ENCODE measurements at places on chromosomes 3 and 15. TPM values are rescaled to one million over a fixed set of nuclear protein-coding genes. Genes with fewer than 3 reads are reported as not detected.

The ZMYND10 gene
- 2.9 TPM for total RNA-seq

The B3GNT5 gene
- 0.36 TPM for total RNA-seq

The KCNMB3 gene
- 1.8 TPM for total RNA-seq

- no peaks in the 10 kb centered on the region for H3K36me3 ChIP-seq
- no peak overlapping the region for H3K4me3 ChIP-seq
- no peak overlapping the region for H3K27ac ChIP-seq
- H3K4me1 ChIP-seq: no peaks in the 10 kb centered on the region
- DNase-seq: no peak
Observed at GRCh38 chr3:142817897-142818296, 71.0 kb downstream of the PCOLCE2 start.

DNA sequence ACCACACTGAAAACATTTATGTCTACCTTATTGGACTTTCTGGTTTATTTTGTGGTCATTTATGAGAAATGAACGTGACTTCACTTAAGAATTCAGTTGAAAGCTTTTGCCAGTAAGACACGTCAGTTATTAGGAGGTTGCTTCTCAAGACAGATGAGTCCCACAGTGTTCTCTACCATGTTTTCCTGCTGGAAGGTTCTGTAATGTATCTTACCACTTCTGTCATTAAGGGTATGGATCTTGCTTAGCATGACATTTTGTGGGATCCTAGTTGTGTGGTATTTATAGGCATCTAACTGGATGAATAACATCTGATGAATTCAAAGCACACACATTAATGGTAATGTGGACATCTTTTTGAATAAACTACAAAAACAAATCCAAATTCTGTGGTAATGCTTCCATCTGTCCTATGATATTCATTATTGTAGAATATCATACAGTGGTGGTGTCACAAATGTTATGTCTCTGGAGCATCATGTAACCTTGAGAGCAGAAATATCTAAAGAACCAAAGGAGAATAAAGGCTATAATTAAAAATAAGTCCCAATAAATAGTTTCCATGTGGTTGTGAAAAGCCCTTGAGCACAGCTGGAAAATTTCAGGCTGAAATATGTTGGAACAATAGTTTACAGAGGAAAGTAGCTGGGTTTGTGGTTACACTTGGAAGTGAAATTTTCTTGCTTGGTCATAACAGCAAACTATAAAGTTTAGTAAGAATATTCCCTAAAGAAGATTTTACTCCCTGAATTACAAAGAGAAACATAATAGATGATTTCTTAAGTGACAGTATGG lies 61.5 kb downstream of the C3orf38 start:
- H3K4me1 ChIP-seq: no peaks in the 10 kb centered on the region
- H3K27ac ChIP-seq: no peak overlapping the region

- no peak overlapping the region for H3K27ac ChIP-seq
- DNase-seq: no peak
- H3K27me3 ChIP-seq: no peaks in the 10 kb centered on the region
- H3K4me1 ChIP-seq: no peaks in the 10 kb centered on the region
- no peaks in the 10 kb centered on the region for H3K36me3 ChIP-seq
- no peak overlapping the region for H3K4me3 ChIP-seq
Observed at GRCh38 chr3:114310695-114311094, 16.9 kb downstream of the TIGIT start.

DNA sequence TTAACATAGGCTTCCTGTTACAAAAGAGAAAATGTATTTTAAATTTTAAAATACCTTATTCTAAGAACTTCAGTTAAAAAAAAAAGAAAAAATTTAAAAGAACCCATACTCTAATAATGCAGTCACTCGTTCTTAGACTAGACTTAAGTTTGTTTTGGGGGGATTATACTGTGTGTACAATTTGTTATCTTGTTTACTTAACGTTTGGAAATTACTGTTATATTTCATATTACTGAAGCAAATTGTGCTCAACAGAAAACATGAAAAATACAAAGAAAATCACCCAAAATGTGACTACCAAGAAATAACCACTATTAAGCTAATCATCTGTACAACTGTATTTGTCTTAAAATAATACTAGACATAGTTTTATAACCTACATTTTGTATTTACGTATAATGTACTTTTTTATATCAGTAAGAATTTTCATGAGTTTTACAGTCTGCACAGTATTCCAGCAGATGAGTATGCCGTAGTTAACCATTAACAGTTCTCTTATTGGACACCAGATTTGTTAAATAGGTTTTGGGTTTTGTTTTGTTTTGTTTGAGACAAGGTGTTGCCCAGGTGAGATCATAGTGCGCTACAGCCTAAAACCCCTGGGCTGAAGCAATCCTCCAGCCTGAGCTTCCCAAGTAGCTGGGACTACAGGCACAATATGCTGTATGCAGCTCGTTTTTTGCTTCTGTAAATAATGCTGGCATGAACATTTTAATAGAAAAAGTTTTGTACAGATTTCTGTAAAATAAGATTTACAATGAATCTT lies 88.8 kb upstream of the CHD2 start:
- H3K27me3 ChIP-seq: no peaks in the 10 kb centered on the region
- DNase-seq: no peak
- H3K4me1 ChIP-seq: peaks cover 28% of the 10 kb centered on the region
- no peaks in the 10 kb centered on the region for H3K36me3 ChIP-seq
- peak overlapping the region; percentile 93 for H3K27ac ChIP-seq
- peak overlapping the region; percentile 83 for H3K4me3 ChIP-seq

DNA sequence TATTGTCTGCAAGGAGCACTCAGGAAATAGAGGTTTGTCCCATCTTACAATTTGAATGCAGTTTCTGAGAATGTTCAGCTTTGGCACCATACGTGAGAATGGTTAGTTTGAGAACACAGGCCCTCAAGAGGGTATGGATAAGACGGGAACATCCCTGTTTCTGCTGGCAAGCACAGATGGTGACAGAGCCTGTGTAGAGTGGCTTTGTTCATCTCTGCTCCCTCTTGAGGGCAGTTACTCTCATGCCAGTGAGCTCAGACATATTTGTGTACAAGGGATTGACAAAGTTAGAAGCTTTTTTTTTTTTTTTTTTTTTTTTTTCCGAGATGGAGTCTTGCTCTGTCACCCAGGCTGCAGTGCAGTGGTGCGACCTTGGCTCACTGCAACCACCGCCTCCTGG lies 71.5 kb upstream of the FILIP1L start:
- no peaks in the 10 kb centered on the region for H3K36me3 ChIP-seq
- no peaks in the 10 kb centered on the region for H3K27me3 ChIP-seq
- no peak for DNase-seq
- no peaks in the 10 kb centered on the region for H3K4me1 ChIP-seq
- H3K4me3 ChIP-seq: no peak overlapping the region

DNA sequence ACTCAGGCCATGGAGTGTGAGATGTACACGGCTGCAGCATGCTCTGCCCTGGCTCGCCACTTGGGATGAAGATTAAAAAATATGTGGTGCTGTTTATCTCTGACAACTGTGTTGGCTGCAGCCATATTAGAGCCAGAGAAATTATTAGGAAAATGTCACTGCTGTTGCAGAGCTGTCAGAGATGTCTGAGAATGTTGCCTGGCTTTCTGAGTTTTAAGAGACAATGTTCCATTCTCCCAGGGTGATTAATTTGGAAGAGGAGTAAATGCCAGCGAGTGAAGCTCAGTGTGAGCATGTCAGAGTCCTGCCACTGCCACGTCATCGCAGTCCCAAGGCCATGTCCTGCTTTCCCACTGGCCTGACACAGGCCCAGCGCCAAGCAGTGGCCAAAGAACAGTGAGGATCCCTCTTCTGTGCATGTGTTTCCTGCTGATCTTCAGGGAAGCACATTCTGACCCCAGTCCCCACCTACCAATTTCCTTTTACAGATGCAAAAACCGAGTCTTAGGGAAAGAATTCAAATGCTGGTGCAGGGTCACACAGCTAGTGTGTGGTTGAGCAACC lies 370.9 kb downstream of the GABRG3 start:
- no peaks in the 10 kb centered on the region for H3K27me3 ChIP-seq
- H3K4me3 ChIP-seq: no peak overlapping the region
- H3K27ac ChIP-seq: no peak overlapping the region
- H3K4me1 ChIP-seq: no peaks in the 10 kb centered on the region
- no peak for DNase-seq
- H3K36me3 ChIP-seq: no peaks in the 10 kb centered on the region

GRCh38 chr3:180684807-180685206 lies 5.5 kb upstream of the CCDC39 start:
- H3K27me3 ChIP-seq: no peaks in the 10 kb centered on the region
- no peaks in the 10 kb centered on the region for H3K36me3 ChIP-seq
- H3K4me3 ChIP-seq: no peak overlapping the region
- H3K4me1 ChIP-seq: peaks cover 6% of the 10 kb centered on the region
- H3K27ac ChIP-seq: no peak overlapping the region
- no peak for DNase-seq

GRCh38 chr3:10383850-10384248 lies 62.9 kb upstream of the SEC13 start:
- H3K27me3 ChIP-seq: peaks cover 15% of the 10 kb centered on the region
- H3K4me3 ChIP-seq: no peak overlapping the region
- no peak for DNase-seq
- H3K36me3 ChIP-seq: no peaks in the 10 kb centered on the region
- H3K4me1 ChIP-seq: peaks cover 3% of the 10 kb centered on the region
- no peak overlapping the region for H3K27ac ChIP-seq

GRCh38 chr3:104347291-104347690 lies 1019.4 kb upstream of the ALCAM start:
- no peaks in the 10 kb centered on the region for H3K36me3 ChIP-seq
- no peaks in the 10 kb centered on the region for H3K4me1 ChIP-seq
- H3K4me3 ChIP-seq: no peak overlapping the region
- DNase-seq: no peak

- no peak overlapping the region for H3K4me3 ChIP-seq
- peak; percentile 57 for DNase-seq
- no peak overlapping the region for H3K27ac ChIP-seq
- no peaks in the 10 kb centered on the region for H3K27me3 ChIP-seq
Observed at GRCh38 chr3:105083945-105084344, 282.8 kb upstream of the ALCAM start.

- peaks cover 5% of the 10 kb centered on the region for H3K4me1 ChIP-seq
- DNase-seq: peak; percentile 41
- H3K27ac ChIP-seq: no peak overlapping the region
- no peak overlapping the region for H3K4me3 ChIP-seq
- peaks cover 8% of the 10 kb centered on the region for H3K27me3 ChIP-seq
Observed at GRCh38 chr3:46017720-46018119, 9.6 kb downstream of the XCR1 start.

DNA sequence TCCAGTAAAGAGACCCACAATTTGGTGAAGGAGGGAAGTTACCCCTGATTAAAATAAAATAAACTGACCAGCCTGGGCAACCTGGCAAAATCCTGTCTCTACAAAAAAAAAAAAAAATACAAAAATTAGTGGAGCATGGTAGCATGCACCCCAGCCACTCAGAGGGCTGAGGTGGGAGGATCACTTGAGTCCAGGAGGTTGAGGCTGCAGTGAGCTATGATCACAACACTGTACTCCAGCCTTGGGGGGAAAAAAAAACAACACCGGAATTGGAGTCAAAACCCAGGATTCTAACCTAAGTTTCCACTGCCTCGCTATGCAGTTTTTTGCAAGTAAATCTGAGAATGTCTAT lies 22.5 kb downstream of the DCAF1 start:
- no peaks in the 10 kb centered on the region for H3K4me1 ChIP-seq
- no peaks in the 10 kb centered on the region for H3K27me3 ChIP-seq
- peaks cover 30% of the 10 kb centered on the region for H3K36me3 ChIP-seq
- no peak for DNase-seq
- H3K27ac ChIP-seq: no peak overlapping the region
- H3K4me3 ChIP-seq: no peak overlapping the region

DNA sequence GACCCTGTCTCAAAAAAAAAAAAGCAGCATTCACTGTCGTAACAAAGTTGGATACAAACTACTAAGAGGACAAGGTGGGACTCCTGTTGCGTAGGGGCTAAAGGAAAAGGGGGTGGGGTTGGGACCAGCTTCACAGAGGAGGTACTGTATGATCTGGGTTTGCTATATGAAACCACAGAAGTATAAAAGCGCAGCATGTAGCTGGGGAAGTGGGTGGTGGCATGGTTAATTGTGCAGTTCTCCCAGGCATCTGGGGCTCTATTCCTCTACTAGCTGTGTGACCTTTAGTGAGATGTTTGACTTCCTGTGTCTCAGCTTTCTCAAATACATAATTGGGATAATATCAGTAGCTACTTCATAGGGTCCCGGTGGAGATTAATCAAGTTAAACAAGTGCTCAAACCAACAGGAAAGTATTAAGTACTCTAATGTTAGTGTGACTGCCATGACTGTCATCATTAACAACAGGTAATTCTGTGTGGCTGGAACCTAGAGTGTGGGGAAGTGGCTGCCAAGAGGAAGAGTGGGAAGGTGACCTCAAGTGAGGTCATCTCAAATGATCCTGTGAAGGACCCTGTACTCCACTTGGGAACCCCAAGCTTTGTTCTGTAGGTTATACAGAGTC lies 11.5 kb downstream of the PARP16 start:
- H3K36me3 ChIP-seq: no peaks in the 10 kb centered on the region
- H3K27ac ChIP-seq: no peak overlapping the region
- no peak for DNase-seq

DNA sequence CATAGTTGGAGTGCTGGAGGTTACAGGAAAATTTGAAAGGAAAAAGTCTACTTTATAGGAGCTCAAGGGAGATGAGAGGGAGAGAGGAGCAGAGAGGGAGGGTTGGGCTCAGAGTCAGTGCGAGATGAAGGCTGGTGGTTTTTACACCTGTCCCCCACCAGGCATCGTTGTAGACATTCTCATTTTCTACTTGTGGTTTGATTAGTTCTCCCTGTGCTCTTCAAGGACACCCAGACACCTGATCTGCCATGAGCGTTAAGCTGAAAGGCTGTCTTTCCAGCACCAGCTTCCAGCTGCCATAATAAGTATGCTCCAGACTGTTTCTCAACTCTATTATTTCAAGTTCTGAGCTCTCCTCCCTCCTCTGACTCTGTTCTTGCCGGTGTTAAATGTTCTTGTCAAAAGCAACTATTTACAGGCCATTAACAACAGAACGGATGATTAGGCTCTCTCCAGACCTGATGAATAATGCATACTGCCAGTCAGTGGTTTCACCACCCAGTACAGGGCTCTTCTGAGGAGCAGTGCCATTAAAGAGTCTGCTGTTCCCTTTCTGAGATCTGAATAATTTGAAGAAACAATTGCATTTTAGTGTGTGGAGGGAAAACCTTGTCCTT lies 514.6 kb upstream of the MCTP2 start:
- no peaks in the 10 kb centered on the region for H3K36me3 ChIP-seq
- H3K27me3 ChIP-seq: no peaks in the 10 kb centered on the region
- H3K4me1 ChIP-seq: no peaks in the 10 kb centered on the region

All from osteoblast (primary cell).